ENCODE measurements at places on chromosomes 2 and 18.

- no peak for DNase-seq
Observed at GRCh38 chr2:223300326-223300725, 248.3 kb downstream of the KCNE4 start.

DNA sequence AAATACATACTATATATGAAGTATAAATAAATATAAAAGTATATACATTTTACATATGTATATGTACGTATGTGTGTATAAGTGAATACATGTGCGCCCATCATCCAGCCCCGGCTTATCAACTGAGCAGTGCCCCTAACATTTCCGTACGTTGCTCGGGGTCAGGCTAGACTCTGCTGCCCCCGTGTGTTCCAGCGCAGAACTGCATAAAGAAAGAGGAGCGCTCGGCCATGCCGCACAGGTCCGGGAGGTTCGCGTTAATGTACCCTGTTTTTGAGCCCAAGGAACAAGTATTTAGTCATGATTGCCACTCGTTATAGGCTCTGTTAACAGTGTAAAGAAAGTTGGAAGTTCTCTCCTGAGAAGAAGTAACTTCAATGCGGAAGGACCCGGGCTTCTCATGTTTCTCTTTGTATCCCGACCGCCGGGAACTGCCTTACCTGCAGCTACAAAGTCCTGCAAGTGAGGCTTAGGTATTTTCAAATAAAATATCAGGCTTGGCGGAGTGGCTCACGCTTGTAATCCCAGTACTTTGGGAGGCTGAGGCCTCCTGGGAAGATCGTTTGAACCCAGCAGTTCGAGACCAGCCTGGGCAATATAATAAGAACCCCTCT is 55.7 kb downstream of the CD8B2 start:
- peak; percentile 78 for DNase-seq

- DNase-seq: no peak
Observed at GRCh38 chr2:182069416-182069815, 83.8 kb downstream of the PPP1R1C start.

GRCh38 chr2:109644571-109645275 is 30.6 kb downstream of the SOWAHC start:
- DNase-seq: no peak

DNA sequence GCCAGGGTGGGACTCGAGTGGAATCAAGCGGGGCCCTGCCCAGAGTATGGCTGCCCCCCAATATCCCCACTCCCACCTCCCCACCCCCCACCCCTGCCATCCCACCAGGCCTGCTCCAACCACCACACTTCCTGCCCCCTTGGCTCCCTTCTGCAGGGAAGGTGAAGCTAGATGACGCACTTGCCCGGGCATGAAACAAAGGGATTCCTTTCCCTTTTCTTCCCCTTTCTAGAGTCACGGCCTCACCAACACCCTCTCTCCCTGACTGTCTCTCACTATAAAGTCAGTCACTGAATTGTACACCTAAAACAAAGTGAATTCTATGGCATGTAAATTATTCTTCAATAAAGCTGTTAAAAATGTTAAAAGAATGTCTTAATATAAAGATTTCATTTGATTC is 16.0 kb downstream of the ZBTB7C start:
- no peak for DNase-seq

GRCh38 chr18:79129120-79129519 is 59.9 kb downstream of the ATP9B start:
- DNase-seq: no peak

- DNase-seq: no peak
Observed at GRCh38 chr2:224736227-224736626, 20.1 kb upstream of the CCDC195 start.

- DNase-seq: no peak
Observed at GRCh38 chr2:186737732-186738508, 44.1 kb downstream of the FAM171B start.

GRCh38 chr18:6414118-6414722 is 491 bp downstream of the L3MBTL4 start:
- peak; percentile 92 for DNase-seq

DNA sequence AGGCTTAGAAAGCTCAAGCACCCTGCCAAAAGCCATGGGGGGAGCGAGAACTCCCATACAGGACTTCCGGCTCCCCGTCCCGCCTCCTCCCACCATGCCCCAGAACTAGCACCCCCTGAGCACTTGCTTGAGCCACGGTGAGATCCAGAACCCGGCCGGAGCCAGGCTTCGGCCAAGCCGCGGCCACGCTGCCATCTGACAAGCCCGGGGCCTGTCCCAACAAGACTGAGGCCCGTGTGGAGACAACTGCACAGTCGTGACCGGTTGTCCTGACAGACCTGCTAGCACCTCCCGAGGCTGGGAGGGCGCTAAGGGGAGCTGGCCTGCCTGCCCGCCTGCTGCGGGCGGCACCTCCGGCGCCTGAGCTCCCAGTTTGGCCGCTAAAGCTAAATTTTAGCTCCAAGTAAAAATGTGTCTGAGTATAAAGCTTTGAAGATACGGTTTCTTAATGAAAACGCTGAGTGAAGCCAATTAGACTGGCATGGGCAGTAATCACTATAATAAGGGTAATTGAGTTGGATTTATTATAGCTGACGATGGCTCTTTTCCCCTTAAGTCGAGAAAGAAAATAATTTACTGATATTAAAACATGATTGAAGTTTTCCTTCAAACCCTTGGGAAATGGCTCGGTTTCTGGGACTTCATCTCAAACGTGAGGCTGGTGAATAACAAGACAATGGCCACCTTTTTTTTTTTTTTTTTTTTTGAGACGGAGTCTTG is 78.3 kb upstream of the ODC1 start:
- peak; percentile 58 for DNase-seq

- DNase-seq: no peak
Observed at GRCh38 chr2:227846831-227847230, 24.6 kb upstream of the DAW1 start.

DNA sequence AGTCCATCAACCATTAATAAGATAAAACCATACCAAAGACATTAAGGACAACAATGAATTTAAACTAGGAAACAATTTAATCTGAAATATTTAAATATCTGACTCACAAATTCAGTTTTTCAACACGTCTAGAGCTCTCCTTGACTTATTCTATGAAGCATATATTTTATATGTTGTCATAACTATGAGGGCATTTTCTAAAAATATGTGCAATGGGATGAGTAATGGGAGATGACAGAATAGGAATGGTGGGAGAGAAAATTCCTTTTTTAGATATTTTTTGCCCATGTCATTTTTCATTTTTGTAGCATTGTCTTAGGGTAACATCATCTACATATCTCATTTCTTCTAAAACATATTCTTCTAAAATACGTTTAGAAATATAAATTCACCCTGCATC is 79.2 kb upstream of the CDH2 start:
- DNase-seq: no peak

GRCh38 chr2:45889620-45890370 is 238.3 kb downstream of the PRKCE start:
- no peak for DNase-seq

DNA sequence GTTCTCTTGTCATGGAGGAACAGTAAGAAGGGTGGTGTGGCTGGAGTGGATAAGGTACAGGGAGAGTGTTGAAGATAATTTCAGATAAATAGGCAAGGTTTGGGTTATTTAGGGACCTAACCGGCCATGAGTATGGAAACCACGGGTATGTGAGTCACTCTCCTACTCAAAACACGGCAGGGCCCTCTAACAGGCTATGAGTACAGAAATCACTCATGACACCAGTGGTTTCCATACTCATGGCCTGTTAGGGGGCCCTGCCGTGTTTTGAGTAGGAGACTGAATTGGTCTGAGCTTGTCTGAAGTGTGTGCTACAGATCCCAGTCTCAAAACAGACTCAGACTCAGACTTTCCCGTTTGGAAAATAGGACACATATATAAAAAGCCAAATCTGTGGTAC is 428.4 kb upstream of the HNMT start:
- DNase-seq: no peak

DNA sequence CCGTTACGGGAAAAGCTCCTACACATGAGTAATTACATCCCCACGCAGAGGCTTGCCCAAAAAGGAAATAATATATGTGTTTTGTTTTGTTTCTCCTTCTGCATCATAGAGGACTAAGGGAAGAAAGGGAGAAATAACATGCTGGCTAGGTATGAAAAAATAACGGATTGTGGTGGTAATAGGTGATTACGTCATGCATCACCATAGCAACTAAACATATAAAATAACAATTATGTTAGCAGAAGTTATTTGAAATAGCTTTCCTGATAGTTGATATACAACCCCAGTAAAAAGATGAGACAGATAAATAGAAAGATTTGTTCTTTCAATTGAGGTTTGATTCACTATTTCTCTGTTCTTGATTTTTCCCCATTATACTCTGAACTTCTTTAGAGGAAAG is 518.0 kb downstream of the ZNF516 start:
- DNase-seq: no peak

- no peak for DNase-seq
Observed at GRCh38 chr2:195912079-195912478, 156.6 kb downstream of the DNAH7 start.

DNA sequence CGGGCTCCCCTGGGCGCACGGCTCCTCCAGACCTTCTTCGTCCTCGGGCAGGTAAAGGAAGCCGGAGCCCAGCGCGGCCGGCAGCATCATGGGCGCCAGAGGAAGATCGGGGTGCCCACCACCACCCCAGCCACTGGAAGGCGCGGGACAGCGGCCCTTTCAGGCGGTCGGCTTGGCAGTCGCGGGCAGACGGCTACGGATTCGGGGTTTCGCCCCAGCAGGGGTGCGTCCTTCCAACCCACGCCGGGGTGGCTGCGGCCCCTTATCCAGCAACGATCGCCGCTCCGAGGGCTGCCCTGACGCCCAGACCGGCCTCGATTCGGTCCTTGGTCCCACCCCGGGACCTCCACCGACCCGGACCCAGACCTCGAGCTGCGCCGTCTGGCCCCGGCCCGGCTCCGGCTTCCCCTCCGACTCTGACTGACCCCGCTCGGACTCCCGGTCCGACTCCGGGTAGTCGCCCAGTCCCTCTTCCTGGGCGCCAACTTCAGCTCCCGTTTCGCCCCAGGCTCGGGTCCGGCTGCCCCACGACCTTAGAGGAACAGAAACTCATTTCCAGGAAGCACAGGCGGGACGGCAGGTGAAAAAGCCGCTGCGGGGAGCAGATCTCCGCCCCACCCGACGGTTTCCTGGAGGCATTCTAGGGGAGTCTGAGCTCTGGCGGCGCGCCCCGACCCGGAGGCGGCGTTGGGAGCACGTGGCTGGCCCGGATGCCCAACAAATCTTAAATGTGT is 30.2 kb upstream of the SSB start:
- DNase-seq: peak; percentile 65

GRCh38 chr2:136118819-136119716 is 1.1 kb upstream of the CXCR4 start:
- peak; percentile 87 for DNase-seq

DNA sequence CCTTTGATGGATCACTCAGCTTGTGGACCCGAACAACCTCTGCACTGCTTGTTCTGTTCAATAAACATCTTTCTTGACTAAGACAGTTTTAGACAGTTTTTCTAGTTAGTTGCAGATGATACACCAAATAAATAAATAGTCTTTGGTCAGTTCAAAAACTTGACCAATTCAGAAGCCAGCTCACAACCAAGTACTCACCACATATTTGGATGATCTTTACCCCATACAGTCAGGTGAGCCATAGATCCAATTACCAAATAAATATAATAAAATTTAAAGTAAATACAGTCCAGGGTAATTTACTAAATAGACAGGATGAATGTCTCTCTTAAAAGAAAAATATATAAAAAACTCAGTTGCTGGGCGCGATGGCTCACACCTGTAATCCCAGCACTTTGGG is 18.2 kb downstream of the SCN3A start:
- no peak for DNase-seq

DNA sequence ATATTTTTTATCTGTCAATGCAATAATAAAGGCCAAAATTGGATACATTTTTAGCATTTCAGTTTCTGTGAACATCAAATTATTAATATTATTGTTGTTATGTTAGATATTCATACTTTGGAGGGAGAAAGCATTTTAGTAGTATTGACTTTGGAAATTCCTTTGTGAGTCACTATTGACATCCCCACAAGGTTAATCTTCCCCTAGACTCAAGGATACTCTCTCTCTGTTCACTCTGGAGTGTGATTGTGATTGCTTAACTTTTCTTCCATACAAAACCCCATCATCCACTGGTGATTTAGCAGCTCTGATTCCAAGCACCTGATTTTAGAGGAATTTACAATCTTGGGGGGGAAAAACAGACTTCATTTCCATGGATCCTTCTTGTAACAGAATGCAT is 352.0 kb downstream of the THSD7B start:
- DNase-seq: no peak

GRCh38 chr18:48191494-48191893 is 217.7 kb downstream of the ZBTB7C start:
- DNase-seq: no peak

- peak; percentile 75 for DNase-seq
Observed at GRCh38 chr2:204545861-204546735, 823 bp downstream of the PARD3B start.

DNA sequence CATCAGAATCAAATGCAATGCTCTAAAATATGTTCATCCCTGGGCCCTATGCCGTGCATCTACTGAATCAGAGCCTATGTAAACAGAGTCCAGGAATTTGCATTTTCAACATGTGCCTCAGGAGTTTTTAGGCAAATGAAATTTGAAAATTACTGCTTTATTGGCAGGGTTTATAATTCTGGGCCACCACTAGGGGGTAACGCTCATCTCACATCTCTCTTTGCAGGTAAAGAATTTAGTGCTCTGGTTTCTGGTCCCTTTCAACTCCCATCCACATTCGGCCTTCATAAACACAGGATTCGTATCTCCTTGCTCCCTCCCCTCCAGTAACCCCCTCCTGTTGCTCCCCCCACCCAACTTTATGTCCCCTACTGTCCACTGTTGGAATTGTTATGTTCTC is 49.3 kb downstream of the LYPD6B start:
- no peak for DNase-seq

- DNase-seq: no peak
Observed at GRCh38 chr2:68368654-68369336, 3.7 kb downstream of the PLEK start.

- no peak for DNase-seq
Observed at GRCh38 chr2:203534621-203535077, 452 bp downstream of the RAPH1 start.

GRCh38 chr2:26721115-26722032 is 28.9 kb downstream of the KCNK3 start:
- DNase-seq: no peak

DNA sequence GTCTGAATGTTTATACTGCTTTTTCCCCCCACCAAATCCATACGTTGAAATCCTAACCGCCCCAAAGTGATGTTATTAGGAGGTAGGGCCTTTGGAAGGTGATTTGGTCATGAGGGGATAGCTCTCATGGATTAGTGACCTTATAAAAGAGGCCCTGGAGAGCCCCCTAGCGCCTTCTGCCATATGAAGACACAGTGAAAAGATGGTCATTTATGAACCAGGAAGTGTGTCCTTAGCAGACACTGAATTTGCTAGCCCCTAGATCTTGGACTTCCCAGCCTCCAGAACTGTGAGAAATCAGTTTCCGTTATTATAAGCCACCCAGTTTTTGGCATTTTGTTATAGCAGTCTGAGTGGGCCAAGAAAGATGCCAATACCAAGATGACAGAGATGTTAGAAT is 7.2 kb upstream of the TSN start:
- no peak for DNase-seq
